ENCODE measurements at places on chromosomes 6 and 20.

DNA sequence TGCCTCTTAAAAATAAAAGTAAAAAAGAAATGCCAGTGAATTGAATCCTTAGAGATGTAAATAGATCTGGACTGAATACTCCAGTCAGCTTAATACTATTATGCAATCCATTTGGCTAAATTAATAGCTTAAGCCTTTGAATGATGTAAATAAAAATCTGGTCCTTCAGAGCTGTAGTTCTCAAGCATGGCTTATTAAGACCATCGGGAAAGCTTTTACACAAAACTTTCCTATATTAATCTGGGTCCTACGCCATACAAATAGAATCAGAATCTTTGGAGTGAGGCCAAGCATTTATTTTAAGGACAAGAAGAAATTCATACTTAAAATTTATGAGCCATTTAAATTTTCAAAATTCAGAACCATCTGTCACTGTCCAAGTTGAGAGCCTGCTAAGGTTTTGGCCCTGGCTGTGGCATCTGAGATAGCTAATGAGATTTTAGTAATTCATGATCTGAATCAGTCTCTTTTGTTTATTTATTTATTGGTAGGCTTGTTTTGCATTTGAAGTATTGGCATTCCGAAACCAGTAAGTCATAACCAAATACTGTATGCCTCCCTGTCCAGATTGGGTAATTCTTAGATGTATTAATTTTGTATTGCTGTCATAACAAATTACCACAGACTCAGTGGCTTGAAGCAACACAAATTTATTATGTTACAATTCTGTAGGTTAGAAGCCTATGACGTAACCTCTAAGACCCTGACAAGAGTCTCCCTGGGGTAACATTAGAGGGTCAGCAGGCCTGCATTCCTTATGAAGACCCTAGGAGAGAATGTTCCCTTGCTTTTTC, 228.1 kb upstream of the RAB32 start:
- H3K4me1 ChIP-seq, result no peaks in the 10 kb centered on the region
- no peak overlapping the region for H3K27ac ChIP-seq
- no peaks in the 10 kb centered on the region for H3K27me3 ChIP-seq
- no peak for DNase-seq

DNA sequence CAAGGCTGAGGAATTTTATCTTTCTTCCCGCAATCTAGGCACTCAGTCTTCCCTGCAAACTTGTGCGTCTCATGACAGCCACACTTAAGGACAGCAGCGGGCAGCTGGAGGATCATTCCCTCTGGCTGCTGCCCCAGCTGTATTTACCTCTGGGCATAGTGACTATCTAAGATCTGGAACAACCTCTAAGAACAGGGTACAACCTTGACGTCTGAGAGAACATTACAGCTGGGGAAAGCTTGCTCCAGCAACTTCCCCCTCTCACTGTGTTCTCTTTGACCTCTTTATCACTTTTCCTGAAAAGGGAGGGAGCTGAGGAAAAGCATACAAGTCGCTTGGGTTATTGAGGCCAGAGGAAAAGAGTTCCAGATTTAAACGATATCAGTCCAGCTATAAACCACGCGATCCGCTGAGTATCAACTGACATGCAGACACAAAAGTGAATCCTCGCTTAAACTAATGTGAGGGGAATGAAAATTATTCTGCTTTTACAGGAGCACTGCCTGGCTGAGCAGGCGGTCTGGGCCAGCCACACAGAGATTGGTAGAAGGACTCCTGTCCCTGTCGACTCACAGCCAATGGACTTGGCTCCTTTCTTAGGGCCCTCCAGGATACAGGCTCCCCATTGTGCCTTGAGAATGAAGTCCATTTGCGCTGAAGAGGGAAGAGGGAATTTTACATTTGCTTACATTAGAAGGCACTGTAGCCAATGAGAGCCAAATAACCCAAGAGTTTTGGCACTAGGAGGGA, 153.3 kb downstream of the QRSL1 start:
- H3K4me3 ChIP-seq, result no peak overlapping the region
- no peak for DNase-seq
- H3K27ac ChIP-seq, result no peak overlapping the region
- H3K27me3 ChIP-seq, result no peaks in the 10 kb centered on the region
- no peaks in the 10 kb centered on the region for H3K36me3 ChIP-seq
- no peaks in the 10 kb centered on the region for H3K4me1 ChIP-seq

- no peaks in the 10 kb centered on the region for H3K4me1 ChIP-seq
- H3K36me3 ChIP-seq, result no peaks in the 10 kb centered on the region
- H3K27ac ChIP-seq, result no peak overlapping the region
- no peak for DNase-seq
- H3K27me3 ChIP-seq, result no peaks in the 10 kb centered on the region
Measured at GRCh38 chr6:116840091-116840490, 11.2 kb upstream of the GPRC6A start.

- H3K27me3 ChIP-seq, result no peaks in the 10 kb centered on the region
- H3K36me3 ChIP-seq, result no peaks in the 10 kb centered on the region
- DNase-seq, result no peak
- H3K27ac ChIP-seq, result peak overlapping the region; percentile 84
Measured at GRCh38 chr20:41618807-41619311, 682 bp upstream of the CHD6 start.

DNA sequence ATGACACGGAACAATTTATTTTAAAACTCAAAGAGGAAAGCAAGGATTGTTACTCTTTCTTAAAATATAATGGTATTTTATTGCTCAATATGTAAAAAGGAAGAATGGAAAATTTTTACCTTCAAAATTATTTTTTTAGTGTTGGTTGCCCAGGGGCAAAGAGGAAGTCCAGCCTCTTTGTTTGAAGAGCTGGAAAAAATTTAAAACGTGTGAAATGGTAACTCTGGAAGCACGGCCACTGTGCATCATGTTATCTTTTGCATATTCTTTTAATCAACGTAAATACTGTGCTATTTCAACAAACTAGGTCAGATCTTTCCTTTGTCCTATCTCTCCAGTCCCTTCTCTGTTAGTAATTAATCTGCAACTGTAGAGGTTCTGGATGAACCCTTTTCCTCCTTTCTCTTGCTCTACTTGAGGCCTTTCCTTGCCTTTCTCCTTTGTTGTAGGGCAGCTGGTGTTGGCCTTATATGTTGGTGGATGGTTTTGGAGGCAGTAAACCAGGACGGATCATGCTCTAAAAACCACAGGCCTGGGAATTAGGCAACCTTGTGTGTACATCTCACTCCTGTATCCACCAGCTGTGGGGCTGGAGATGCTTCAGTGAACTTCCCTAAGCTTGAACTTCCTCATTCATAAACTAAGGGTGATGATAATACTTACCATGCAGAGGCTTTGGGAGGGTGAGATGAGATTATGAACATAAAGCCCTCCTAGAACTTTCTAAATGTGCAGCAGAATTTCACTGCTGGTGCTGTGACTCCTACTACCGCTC, 143.3 kb downstream of the PRL start:
- no peak for DNase-seq
- no peaks in the 10 kb centered on the region for H3K27me3 ChIP-seq
- peak overlapping the region; percentile 15 for H3K27ac ChIP-seq
- no peaks in the 10 kb centered on the region for H3K4me1 ChIP-seq
- no peaks in the 10 kb centered on the region for H3K36me3 ChIP-seq

- H3K27me3 ChIP-seq, result no peaks in the 10 kb centered on the region
- no peak for DNase-seq
- H3K4me3 ChIP-seq, result no peak overlapping the region
- no peak overlapping the region for H3K27ac ChIP-seq
- no peaks in the 10 kb centered on the region for H3K36me3 ChIP-seq
Measured at GRCh38 chr20:44851545-44851944, 34.0 kb upstream of the YWHAB start.

GRCh38 chr6:170152989-170153388, 137.9 kb downstream of the DLL1 start:
- no peaks in the 10 kb centered on the region for H3K27me3 ChIP-seq
- peak overlapping the region; percentile 73 for H3K27ac ChIP-seq
- peaks cover 5% of the 10 kb centered on the region for H3K4me1 ChIP-seq
- no peak overlapping the region for H3K4me3 ChIP-seq

GRCh38 chr20:50111120-50111828, 1.7 kb downstream of the UBE2V1 start:
- H3K4me3 ChIP-seq, result peak overlapping the region; percentile 82
- H3K4me1 ChIP-seq, result peaks cover 5% of the 10 kb centered on the region
- H3K36me3 ChIP-seq, result no peaks in the 10 kb centered on the region
- no peaks in the 10 kb centered on the region for H3K27me3 ChIP-seq
- no peak for DNase-seq
- peak overlapping the region; percentile 98 for H3K27ac ChIP-seq

DNA sequence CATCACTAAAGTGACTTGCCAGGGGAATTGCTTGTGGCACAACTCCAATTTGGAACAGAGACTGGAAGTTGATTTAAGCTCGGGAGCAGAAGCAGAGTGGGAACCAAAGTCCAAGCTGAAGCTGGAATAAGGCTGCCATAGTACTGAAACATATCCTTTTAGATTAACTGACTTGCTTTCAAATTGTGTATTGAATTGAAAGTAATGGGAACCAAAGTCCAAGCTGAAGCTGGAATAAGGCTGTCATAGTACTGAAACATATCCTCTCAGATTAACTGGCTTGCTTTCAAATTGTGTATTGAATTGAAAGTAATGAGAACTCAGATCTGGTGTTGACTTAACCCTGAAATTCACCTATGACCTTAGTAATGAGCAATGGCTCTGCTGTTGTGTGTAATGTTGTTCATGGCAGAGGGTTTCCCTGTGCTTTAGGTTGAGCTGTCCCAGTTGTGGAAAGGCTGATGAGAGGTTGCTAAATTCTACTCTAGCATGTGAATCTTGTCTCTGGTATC, 40.2 kb downstream of the CENPW start:
- H3K27me3 ChIP-seq, result no peaks in the 10 kb centered on the region
- no peak overlapping the region for H3K27ac ChIP-seq
- no peak for DNase-seq

- H3K4me1 ChIP-seq, result no peaks in the 10 kb centered on the region
- no peak for DNase-seq
Measured at GRCh38 chr6:147789430-147789947, 281.0 kb downstream of the SAMD5 start.

GRCh38 chr6:4010048-4010447, 68.9 kb downstream of the FAM217A start:
- no peaks in the 10 kb centered on the region for H3K4me1 ChIP-seq
- no peaks in the 10 kb centered on the region for H3K36me3 ChIP-seq
- no peak for DNase-seq
- H3K4me3 ChIP-seq, result no peak overlapping the region
- H3K27ac ChIP-seq, result no peak overlapping the region

- DNase-seq, result no peak
- no peaks in the 10 kb centered on the region for H3K4me1 ChIP-seq
- H3K36me3 ChIP-seq, result no peaks in the 10 kb centered on the region
- H3K4me3 ChIP-seq, result no peak overlapping the region
- no peaks in the 10 kb centered on the region for H3K27me3 ChIP-seq
Measured at GRCh38 chr6:33241968-33242367, 29.7 kb downstream of the VPS52 start.

- H3K36me3 ChIP-seq, result no peaks in the 10 kb centered on the region
- H3K4me3 ChIP-seq, result no peak overlapping the region
- no peak overlapping the region for H3K27ac ChIP-seq
- H3K27me3 ChIP-seq, result no peaks in the 10 kb centered on the region
Measured at GRCh38 chr6:98308564-98308963, 525.8 kb upstream of the POU3F2 start.

GRCh38 chr6:40482532-40482931, 104.6 kb downstream of the LRFN2 start:
- no peaks in the 10 kb centered on the region for H3K36me3 ChIP-seq
- H3K27ac ChIP-seq, result no peak overlapping the region
- H3K4me1 ChIP-seq, result no peaks in the 10 kb centered on the region
- H3K27me3 ChIP-seq, result no peaks in the 10 kb centered on the region
- no peak for DNase-seq
- H3K4me3 ChIP-seq, result no peak overlapping the region

DNA sequence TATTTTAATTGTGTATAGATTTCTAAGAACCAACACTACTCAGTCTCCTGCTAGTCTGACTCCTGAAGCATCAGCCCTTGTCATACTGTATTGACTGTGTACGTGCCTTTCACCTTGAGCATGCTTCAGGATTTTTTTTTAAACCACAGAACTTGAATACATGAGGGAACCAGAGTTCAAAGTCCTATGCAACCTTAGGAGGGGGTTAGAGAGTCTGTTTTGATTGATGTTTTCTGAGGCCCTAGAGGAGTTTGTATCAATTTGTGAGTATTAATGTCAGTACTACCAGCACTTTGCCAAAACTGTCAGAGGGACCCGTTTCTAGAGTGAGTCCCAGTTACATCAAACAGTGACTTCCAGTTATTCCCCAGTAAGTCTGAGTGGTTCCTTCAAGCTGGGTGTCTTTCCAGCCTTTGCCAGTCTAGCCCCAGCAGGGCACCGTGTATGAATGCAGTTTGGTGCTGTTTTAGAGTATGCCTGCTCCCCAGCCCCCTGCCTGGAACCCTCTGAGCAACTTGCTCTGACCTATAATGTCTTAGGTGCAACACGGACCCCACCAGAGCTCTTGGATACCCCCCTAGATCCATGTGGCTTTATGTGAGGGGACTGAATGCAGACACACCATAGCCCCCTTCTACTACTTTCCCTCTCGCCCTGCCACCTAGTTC, 8.5 kb downstream of the TP53INP2 start:
- no peak overlapping the region for H3K4me3 ChIP-seq
- DNase-seq, result no peak
- H3K4me1 ChIP-seq, result no peaks in the 10 kb centered on the region
- H3K36me3 ChIP-seq, result no peaks in the 10 kb centered on the region
- no peak overlapping the region for H3K27ac ChIP-seq

- DNase-seq, result no peak
- peak overlapping the region; percentile 84 for H3K27ac ChIP-seq
- peak overlapping the region; percentile 95 for H3K4me3 ChIP-seq
- H3K4me1 ChIP-seq, result no peaks in the 10 kb centered on the region
- no peaks in the 10 kb centered on the region for H3K27me3 ChIP-seq
Measured at GRCh38 chr20:20051767-20052073, 546 bp downstream of the CRNKL1 start.

DNA sequence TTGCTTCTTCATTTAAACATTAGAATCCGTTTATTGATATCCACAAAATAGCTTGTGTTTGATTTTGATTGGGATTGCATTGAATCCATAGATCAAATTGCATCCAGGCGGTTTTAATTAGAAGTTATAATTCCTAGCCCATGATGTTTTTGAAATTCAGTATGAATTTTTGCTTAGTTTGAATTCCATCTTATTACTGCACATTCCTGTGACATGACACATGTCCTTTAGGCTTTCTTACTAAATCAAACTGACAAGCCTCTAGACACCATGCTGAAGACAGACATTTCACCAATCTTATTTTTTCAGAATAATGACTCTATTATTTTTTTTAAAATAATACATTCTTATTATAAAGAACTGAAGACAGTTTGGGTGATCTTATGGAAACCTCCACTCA, 21.4 kb upstream of the PI16 start:
- no peaks in the 10 kb centered on the region for H3K4me1 ChIP-seq
- H3K36me3 ChIP-seq, result no peaks in the 10 kb centered on the region
- H3K4me3 ChIP-seq, result no peak overlapping the region
- no peak overlapping the region for H3K27ac ChIP-seq

GRCh38 chr6:124036384-124036783, 232.7 kb downstream of the NKAIN2 start:
- no peak for DNase-seq
- H3K27me3 ChIP-seq, result no peaks in the 10 kb centered on the region
- no peaks in the 10 kb centered on the region for H3K4me1 ChIP-seq
- no peak overlapping the region for H3K4me3 ChIP-seq
- H3K36me3 ChIP-seq, result no peaks in the 10 kb centered on the region

All from uterus (tissue), 4 donors.